EH (cell line): ENCODE measurements at places on chromosomes 2 and 18.

DNA sequence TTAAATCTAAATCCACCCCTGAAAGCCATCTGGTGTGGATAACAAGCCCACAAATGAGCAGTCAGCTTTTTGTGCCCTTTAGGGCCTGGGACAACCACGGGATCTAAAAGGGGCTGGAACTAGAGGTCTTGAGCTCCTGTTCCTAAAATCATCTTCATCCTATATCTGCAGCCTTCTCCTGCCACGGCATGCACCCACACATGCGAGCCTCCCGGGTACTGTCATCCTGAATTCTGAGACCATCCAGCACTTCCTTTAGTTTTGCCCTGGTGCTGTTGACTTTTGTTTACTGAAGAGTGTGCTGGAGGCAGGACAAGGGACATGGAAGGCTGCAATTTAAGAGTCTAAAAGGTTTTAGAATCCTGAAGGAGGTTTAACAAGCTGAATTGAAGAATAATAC, 183.2 kb downstream of the FAM210A start:
- no peak for DNase-seq

DNA sequence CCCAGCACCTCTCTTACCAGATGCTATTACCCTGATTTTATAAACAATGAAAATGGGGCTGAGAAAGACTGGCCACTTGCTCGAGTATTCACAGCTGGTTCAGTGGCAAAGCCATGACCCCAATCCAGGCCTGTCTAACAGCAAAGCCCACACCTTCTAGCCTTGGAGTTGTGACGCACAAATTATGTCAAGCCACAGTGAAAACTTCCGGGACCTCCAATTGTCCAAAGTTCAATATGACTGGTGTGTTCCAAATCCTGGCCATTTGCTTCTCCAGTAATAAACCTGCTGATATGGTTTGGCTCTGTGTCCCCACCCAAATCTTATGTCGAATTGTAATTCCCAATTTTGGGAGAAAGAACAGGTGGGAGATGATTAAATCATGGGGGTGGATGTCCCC, 64.7 kb upstream of the RIOK3 start:
- no peak for DNase-seq

DNA sequence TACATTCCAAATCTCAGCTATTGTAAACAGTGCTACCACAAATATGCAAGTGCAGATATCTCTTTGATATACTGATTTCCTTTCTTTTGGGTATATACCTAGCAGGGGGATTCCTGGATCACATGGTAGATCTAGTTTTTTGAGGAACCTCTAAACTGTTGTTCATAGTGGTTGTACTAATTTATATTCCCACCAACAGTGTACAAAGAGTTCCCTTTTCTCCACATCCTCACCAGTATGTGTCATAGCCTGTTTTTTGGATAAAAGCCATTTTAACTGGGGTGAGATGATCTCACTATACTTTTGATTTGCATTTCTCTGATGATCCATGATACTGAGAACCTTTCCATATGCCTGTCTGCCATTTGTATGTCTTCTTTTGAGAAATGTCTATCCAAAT, 6.3 kb upstream of the CCNT2 start:
- DNase-seq = peak; percentile 55

- DNase-seq = no peak
These were observed 393.8 kb upstream of the CYRIA start for GRCh38 chr2:17059458-17059857.

- no peak for DNase-seq
These were observed 423.7 kb downstream of the TXNL1 start for GRCh38 chr18:56214706-56215105.

GRCh38 chr2:34372967-34373366, 773.9 kb upstream of the FAM98A start:
- no peak for DNase-seq

- no peak for DNase-seq
These were observed 159.2 kb downstream of the FAM210A start for GRCh38 chr18:13566941-13567746.

GRCh38 chr2:227872676-227873075, 1.2 kb downstream of the DAW1 start:
- no peak for DNase-seq

DNA sequence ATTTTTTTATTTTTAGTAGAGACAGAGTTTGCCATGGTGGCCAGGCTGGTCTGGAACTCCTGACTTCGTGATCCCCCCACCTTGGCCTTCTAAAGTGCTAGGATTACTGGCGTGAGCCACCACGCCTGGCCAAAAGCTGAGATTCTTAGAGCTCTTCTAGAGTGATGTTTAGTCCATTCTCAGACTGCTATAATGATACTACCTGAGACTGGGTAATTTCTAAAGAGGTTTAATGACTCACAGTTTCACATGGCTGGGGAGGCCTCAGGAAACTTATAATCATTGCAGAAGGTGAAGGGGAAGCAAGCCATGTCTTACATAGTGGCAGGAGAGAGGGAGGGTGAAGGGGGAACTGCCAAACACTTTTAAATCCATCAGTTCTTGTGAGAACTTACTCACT, 1804.9 kb upstream of the LRRTM1 start:
- no peak for DNase-seq

- DNase-seq = peak; percentile 51
These were observed 65.1 kb downstream of the CAB39 start for GRCh38 chr2:230777721-230778120.

- no peak for DNase-seq
These were observed 87.1 kb downstream of the ATP9B start for GRCh38 chr18:79156327-79156726.

DNA sequence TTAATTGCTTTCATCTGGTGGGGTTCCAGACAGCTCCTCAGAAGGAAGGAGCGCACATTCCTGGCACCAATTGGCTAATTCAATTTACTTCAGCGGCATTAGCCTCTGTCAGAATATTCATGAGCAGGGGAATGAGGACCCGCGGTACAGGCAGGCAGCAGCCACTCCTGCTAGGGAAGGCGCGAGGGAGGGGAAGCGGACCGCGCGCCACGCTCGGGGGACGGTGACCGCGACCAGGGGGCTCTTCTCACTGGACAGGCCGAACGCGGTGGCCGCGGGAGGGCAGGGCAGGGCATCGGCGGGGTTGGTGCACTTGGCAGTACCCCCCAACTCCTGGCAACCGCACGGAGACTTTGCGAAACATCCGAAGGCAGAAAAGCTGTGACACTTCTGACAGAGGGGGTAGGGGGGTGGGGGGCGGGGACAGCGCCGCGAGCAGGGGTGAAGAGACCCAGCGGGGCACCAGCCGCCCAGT, at the start of gene CDH20:
Gene CDH20, plus strand, starts transcription at position 160 of the 475 bp plus-strand sequence.
- DNase-seq = no peak

DNA sequence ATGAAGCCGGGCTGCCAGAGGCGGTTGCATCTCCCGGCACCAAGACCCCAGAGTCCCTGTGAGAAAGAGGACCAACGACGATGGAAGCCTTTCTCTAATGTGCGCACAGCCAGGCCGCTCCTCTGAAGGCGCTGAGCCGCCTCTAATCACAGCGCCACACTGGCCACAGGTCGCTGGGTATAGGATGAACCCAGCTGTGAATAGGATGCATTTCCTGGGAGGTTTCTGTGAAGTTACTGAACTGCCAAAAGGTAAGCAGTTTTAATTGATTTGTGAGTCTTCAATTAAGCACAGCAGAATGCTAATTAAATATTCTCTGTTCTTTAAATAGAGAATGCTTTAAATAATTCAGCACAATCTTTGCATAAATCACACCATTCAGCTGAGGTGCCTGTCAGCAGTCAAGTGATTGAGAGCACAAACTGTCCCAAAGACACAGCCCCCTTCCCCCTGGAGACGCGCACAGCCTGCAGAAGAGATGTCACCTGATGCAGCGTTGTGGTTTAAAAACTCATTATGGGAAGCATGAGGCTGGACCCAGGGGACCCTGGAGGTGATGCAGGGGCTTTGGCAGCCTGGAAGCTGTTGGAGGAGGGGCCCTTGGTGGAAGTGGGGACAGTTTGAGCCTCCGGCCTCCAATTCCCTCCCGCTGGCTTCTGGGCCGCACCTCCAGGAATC, 98.1 kb downstream of the RTP5 start:
- DNase-seq = no peak

DNA sequence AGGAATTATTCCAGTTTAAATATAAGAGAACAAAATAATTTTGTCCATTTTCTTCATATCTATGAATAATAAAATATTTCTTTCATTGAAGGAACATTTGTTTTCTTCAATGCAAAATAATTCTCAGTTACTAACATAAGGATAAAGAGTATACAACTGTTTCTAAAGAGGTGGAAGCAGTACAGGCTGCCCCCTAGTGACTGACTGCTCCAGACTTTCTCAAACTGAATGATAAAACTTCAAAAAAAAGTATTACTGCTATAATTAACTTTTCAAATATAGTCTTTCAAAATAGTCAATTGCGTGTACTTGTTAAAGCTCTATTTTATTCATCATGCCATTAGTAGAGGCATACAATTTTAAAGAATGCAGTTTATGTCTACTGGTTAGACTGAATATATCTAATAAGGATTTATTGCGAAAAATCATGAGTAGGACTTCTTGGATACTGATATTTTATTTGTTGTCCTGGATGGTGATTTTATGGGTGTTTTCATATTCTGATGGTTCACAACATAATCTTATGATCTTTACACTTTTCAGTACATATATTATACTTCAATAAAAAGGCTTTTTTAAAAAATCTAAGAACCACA, 100.1 kb downstream of the WDPCP start:
- DNase-seq = peak; percentile 42

GRCh38 chr2:69253112-69253511, 133.9 kb downstream of the GFPT1 start:
- DNase-seq = peak; percentile 72

GRCh38 chr2:237196866-237197618, 111.4 kb downstream of the COPS8 start:
- DNase-seq = peak; percentile 86

- no peak for DNase-seq
These were observed 776.8 kb downstream of the CCDC85A start for GRCh38 chr2:56960581-56960980.

- no peak for DNase-seq
These were observed 47.2 kb downstream of the PRKRA start for GRCh38 chr2:178403671-178404306.

DNA sequence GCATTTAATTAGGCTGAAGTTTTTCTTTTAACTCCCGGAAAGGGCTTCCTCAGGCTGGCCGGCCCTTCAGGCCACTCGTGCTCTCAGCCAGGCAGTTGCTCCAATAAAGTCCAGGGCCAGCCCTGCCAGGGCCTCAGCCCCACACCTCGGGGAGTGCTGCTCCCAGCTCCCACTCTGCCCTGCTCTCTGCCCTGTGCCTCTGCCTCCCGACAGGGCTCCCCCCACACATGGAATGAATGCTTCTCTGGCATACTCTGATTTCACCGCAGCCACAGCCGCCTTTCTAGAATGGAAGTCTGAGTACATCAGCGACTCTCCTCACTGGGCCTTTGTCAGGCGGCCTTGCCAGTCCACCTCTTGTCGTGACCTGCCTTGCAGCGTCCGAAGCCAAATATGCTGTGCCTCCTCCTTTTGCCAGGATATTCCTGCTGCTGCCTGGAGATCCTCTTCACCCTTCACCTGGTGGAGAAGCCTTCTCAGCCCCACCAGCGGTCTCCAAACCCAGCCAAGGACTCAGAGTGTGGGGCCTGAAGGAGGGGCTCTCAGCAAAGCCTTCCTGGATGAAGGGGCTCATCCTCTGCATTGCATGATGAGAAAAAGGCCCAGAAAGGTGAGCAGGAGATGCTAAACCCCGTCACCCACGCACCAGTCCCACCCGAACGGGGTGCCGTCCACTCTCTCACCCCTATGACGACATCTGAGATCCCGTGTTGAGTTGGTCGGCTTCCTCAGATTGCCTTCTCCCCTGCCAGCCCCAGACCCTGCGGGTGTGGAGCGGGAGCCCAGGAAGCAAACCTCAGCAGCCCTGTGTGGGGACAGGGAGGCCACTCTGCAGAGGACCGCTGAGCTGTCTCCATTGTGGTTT, 472.7 kb upstream of the HS6ST1 start:
- no peak for DNase-seq

- no peak for DNase-seq
These were observed 388.3 kb downstream of the NR4A2 start for GRCh38 chr2:155944218-155944617.

DNA sequence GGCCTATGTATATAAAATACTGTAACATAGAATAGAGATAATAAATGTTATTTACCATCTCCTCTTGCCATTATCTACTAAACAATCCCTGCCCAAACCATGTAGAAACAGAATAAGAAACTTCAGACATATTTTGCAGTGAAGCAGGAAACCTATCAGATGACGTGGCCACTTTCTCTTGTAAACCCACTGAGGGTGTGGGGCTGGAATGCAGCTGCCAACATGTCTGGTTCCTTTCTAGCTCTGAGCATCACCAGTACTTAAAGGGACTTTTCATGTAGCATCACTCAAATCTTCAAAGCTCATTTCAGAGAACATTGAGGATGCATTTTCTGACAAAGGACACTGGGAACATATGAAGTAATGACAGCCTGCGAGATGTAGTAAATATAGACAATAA, 251.8 kb downstream of the LPIN1 start:
- peak; percentile 80 for DNase-seq

GRCh38 chr18:59159986-59160385, 20.3 kb downstream of the SEC11C start:
- no peak for DNase-seq

- no peak for DNase-seq
These were observed 58.1 kb downstream of the CLASP1 start for GRCh38 chr2:121591199-121591598.

DNA sequence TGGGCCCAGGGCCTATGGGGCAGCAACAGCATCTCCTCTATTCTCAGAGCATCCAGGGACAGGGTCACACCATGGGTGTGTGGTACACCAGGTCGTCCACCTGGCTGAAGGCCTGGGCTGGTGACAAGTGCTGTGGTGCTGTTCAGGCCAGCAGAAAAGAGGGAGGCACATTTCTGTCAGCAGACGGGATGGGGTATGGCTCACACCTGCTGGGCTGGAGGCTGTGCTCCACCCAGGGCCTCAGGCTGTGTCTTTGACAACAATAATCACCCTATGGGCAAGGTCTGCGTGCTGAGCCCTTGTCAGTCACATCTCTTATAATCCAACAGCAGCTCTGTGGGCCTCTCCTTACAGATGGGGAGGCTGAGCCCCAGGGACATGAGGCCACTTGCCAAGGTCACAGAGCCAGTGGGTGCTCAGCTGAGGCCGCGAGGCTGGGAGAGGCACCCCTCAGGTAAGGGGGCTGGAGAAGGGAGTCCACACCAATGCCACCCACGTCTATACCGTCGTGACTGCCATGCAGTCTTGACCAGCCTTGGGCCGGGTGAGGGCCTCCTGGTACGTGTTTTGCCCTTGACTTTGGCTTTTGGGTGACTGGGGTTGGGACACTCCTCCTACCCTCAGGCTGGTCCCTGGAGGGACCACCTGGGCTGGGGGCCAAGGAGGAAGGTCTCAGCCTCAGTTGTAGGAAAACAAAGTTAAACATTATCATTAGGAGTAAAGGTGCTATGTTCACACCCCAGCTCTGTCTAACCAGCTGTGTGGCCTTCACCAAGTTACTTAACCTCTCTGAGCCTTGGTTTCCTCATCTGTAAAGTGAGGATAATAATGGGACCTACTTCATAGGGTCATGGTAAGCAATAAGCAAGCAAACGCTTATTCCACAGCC, 5.6 kb upstream of the HS6ST1 start:
- DNase-seq = no peak
